ENCODE measurements at places on chromosomes 16 and 17. TPM values are rescaled to one million over a fixed set of nuclear protein-coding genes. Genes with fewer than 3 reads are reported as not detected.

Gene VPS35
- total RNA-seq: 59.2 TPM

Gene ZNF597
- total RNA-seq: 1.3 TPM

Gene RAMP2
- total RNA-seq: 13.1 TPM

Gene CIITA
- 0.26 TPM for total RNA-seq

Gene ST6GALNAC2
- total RNA-seq: not detected

Gene KCNH6
- total RNA-seq: 2.3 TPM

DNA sequence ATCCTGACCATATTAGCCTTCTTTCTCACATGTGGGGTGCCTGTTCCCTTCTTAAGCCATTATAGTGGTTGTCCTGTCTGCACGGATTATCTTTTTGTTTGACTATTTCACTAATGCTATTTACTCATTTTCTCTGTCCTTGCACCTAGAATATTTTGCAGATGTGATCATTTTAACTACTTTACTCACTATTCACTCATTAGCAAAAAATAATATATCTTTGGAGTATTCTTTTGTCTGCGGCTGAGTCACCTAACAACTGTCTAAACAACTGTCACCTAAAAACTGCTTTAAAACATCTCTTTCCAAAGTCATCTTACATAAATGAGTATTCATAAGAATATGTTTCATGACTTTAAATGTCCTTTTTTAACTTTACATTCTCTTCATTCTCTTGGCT is 87.4 kb downstream of the KCNJ2 start:
- no peak for DNase-seq

DNA sequence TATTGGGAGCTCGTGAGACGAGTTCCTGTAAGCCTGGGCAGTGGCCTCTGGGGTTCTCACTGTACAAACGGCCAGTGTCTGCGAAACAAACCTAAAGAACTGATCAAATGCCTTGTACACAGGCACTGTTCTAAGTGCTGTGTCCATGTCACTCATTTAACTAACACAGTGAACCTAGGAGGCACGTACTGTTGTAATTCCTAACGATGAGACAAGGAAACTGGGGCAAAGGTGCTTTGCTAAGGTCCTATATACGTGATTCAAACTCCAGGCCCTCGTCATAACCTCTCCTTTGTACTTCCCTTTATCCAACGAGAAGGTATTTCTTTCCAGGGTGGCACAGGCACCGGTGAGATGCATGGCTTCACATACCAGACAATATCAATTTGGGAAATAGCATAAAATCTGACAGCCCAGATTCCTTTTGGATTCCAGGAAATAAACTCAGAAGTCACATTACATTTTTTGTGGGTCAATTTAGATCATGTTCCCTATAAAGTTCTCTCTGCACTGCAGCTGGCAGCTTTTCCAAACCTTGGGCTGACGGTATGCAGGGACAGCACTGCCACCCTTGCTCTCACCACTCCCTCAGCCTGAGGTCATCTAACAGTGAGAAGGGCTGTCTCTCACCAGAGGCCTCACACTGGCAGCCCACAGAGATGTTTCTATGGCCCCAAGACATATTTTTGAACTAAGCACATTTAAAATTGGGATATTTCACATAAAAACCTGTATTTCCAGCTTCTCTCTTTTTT is 18.3 kb downstream of the GLYR1 start:
- DNase-seq: no peak

- DNase-seq: peak; percentile 71
These were observed 2.0 kb downstream of the TRIM47 start for GRCh38 chr17:75876190-75876937.

- no peak for DNase-seq
These were observed 9.1 kb downstream of the CEP20 start for GRCh38 chr16:15879255-15879811.

DNA sequence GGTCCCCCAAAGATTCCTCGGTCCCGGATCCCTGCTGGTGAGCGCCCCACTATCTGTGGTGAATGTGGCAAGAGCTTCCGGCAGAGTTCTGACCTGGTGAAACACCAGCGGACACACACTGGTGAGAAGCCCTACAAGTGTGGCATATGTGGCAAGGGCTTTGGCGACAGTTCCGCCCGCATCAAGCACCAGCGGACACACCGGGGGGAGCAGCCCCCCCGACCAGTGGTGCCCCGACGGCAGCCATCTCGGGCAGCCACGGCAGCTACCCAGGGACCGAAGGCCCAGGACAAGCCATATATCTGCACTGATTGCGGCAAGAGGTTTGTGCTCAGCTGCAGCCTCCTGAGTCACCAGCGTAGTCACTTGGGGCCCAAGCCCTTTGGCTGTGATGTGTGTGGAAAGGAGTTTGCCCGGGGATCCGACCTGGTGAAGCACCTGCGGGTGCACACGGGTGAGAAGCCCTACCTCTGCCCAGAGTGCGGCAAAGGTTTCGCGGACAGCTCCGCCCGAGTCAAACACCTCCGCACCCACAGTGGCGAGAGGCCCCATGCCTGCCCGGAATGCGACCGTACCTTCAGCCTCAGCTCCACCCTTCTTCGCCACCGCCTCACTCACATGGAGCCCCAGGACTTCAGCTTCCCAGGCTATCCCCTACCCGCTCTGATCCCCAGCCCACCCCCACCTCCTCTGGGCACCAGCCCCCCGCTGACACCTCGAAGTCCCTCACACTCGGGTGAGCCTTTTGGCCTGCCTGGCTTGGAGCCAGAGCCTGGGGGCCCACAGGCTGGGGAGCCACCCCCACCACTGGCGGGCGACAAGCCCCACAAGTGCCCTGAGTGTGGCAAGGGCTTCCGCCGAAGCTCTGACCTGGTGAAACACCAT is 2.8 kb downstream of the ZNF48 start:
- DNase-seq: no peak

- peak; percentile 59 for DNase-seq
These were observed 110.2 kb upstream of the NLRP1 start for GRCh38 chr17:5694551-5694950.

DNA sequence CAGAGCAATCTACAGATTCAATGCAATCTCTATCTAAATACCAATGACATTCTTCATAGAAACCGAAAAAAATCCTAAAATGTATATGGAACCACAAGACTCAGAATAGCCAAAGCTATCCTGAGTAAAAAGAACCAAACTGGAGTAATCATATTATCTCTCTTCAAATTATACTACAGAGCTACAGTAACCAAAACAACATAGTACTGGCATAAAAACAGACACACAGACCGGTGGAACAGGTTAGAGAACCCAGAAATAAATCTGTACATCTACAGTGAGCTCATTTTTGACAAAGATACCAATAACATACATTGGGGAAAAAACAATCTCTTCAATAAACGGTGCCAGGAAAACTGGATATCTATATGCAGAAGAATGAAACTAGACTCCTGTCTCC is 45.4 kb downstream of the MPHOSPH6 start:
- no peak for DNase-seq

- DNase-seq: no peak
These were observed 17.6 kb downstream of the SRCIN1 start for GRCh38 chr17:38587947-38588787.

DNA sequence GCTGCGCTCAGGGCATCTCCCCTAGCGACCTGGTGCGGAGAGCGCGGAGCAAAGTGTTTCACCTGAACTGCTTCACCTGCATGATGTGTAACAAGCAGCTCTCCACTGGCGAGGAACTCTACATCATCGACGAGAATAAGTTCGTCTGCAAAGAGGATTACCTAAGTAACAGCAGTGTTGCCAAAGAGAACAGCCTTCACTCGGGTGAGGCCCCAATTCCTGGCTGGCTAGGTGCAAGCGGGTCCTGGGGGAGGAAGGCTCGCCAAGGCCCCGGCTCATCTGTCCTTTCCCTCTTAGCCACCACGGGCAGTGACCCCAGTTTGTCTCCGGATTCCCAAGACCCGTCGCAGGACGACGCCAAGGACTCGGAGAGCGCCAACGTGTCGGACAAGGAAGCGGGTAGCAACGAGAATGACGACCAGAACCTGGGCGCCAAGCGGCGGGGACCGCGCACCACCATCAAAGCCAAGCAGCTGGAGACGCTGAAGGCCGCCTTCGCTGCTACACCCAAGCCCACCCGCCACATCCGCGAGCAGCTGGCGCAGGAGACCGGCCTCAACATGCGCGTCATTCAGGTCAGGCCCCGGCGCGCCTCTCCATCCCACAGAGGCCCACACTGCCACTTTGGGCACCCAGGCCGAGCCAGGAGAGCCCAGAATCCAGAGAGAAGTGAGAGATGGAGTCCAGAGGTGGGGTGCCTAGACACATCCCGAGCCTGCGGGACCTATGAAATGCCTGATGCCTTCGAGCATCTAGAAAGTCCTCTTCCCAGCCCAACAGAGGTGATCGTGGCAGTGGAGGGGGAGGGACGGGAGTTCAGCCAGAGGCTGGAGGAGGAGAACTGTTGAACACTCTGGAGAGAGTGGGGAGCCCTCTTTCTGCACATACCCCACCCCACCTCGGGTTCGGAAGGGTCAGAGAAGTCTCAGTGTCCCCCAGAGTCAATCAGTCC is 3.3 kb downstream of the LHX1 start:
- DNase-seq: peak; percentile 36

GRCh38 chr16:29318037-29318436 is 88.5 kb downstream of the NPIPB11 start:
- DNase-seq: no peak

DNA sequence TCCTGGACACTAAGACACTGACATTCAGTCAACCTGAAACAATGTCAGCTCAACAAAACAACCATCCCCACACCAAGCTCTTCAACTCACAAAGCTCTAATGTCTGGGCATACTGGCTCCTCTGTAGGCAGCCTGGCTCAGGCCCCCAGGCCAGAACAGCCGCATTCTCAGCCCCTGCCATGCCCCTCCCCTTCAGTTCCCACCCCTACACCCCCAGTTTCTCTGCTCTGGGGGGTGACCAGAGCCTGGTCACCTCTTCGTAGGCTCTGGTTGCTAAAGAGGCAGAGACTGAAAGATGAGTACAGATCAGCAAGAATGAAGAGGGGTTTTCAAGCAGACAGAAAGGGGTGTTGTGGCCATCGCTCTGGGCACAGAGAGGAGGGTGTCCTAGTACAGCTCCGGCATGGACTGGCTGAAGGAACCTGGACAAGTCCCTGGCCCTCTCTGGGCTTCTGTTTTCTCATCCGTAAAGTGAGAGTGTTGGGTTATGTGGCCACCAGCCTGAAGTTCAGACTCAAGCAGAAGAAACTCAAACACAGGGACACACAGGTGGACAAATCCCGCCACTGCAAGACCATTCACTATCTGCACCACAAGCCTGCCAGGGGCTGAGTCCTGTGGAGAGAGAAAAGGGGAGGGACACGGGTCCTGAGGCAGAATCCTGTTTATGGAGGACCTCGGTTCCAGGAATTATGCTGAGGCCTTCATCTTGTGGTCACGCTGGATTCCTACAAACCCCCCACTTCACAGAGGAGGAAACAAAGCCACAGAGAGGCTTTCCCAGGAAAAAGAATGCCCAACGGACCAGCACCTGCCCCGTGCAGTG is 987 bp upstream of the SLC4A1 start:
- DNase-seq: no peak

DNA sequence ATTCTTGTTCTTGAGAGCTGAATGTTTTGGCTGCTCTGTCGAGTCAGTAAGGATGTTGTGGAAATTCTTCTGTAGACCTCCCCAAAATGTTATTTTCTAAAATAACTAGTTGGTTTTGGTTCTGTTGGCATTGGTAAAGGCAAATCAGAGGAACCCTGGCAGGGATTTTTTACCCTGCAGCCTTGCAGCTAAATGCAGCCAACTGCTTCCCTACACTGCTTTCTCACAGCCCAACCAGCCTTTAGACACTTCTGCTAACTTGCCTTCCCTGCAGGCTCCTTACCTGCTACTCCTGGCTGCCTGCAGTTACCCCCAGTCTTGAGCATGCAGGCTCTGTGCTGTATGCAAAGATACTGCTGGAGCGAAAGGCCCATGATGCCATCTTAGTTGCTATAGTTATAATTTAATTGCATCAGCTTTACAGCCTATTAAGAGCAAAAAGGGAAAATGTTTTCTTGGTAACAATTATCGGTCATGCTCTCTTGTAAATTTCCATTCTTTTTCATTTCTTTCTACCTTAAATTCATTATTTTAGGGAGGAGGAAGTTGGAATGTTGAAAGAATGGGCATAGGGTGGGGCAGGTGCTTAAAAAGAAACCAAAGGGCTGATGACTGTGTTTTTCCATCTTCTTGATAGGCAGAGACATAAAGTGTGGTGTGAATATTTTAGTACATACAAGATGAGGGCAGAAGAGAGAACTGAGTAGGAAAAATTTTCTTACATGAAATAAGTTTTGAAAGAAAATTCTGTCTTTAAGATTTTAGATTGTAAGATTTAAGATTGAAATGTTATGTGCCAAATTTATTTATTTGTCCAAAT is 20.0 kb downstream of the NUP93 start:
- no peak for DNase-seq

DNA sequence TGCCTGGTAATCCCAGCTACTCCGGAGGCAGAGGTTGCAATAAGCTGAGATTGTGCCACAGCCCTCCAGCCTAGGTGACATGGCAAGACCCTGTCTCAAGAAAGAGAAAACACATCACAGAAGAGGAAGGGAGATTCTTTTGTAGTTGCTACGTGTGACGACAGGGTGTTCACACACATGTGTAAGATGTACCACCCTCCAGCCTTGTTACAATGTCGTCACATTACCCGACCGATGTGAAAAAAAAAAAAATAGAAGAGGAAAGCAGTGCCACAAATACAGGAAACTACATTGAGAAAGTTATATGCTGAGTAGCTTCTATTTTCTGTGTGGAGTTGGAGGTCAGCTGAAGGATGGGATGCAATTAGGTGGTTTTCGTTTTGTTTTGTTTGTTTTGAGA is 56.0 kb downstream of the CLUH start:
- DNase-seq: no peak
